Left lung (tissue), 14 donors: ENCODE measurements at places on chromosomes 5 and 9. TPM values are rescaled to one million over a fixed set of nuclear protein-coding genes. Genes with fewer than 3 reads are reported as not detected.

DNA sequence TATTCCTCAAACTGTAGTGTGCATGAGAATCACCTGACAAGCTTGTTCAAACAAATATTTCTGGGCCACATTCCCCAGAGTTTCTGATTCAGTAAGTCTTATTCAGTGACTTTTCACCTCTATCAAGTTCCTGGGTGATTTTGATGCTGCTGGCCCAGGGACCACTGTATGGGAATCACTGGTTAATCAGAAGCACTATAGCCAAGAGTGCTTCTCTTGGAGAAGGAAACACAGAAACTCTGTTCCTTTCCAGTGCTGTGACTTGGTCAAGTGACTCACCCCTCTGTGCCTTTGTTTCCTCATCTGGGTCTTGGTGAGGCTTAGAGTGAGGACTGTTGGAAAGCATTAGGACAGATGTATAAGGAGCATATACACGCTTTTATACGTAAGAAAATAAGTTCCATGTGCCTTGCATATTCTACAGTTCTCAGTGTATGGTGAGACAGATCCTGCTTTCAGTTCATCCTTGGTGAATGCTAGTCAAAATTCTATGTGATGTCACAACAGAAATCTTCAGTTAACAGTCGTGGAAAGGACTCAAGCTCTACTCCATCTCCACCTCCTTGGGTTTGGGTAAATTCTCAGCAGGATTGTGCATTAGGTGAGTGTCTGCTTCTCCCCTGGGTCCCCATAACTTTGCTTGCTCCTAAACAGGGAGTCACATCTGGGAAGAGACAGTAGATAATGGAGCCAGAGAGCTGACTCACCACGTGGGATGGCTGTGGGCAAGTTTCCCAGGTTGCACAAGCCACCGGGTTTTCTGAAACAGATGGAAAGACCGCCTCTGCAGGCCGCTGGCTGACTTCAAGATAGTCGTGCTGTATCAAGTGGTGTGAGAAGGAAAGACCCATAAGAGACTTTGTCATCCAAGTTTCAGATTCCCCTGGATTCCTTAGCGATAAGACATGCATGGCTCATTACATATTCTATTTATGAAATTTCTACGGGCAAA is 117.0 kb downstream of the NXNL2 start:
- DNase-seq: peak; percentile 73

DNA sequence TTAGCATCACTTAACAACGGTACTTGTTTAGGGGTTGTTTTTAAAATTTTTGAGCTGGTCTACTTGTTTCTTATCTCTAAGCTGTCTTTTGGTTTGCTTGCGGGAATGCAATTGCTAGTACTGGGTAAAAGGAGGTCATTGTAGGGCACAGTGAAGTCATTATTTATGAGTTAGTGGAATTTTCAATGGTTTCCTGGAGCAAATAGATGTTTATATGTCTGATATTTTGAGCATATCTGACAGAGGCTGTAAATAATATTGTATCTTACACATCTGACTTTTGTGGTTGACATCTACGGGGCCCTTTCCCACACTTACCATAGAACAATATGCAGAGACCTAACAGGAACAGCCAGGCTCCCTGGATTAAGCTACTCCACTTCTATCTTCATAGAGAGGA is 90.4 kb upstream of the IL6ST start:
- no peak for DNase-seq

The CNTNAP3B gene
- polyA plus RNA-seq: 13.5 TPM

The LTC4S gene
- polyA plus RNA-seq: 3.0 TPM
